ENCODE measurements at places on chromosomes 5 and 9.

- DNase-seq = no peak
These were observed 290.2 kb upstream of the MAP3K1 start for GRCh38 chr5:56525113-56525512.

GRCh38 chr5:149614034-149614907 lies 33.0 kb downstream of the ARHGEF37 start:
- no peak for DNase-seq

- no peak for DNase-seq
These were observed 220.2 kb downstream of the PLK2 start for GRCh38 chr5:58239731-58240130.

GRCh38 chr9:127386249-127386648 lies 10.7 kb upstream of the SLC2A8 start:
- no peak for DNase-seq

- DNase-seq = no peak
These were observed 9.6 kb upstream of the CCDC171 start for GRCh38 chr9:15543047-15543813.

GRCh38 chr9:19050637-19051591 lies 1.7 kb downstream of the RRAGA start:
- no peak for DNase-seq

- no peak for DNase-seq
These were observed 772.1 kb upstream of the CDH9 start for GRCh38 chr5:27810458-27810857.
